ENCODE measurements at places on chromosomes 2 and 18.

DNA sequence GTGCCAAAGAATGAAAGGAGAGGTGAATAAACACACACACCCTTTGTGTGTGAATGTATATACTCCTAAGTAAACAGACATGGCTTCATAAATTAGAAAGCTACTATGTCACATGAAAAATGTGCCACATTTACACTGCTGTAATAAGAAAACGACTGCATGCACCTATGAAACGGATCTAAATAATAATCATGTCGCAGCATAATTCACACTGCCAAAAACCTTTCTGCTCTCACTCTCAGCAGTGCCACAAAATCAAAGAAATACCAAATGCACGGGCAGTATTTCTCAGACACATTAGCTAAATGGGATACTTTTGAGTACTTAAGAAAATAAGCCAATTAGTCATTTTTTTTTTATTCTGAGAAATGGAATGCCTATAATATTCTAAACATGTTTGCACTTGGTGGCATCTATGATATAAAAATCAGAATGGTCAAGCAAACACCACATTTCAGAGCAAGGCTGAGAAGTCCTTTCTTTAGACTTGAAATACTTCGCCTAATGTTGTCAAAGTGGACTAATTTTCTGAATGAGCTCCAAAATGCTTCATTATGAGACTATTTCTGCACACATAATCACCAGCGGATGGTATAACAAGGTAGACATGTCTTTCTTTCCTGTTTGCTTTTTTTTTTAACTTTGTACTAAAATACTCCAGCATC, 6.6 kb downstream of the BCL11A start:
- no peak for DNase-seq

DNA sequence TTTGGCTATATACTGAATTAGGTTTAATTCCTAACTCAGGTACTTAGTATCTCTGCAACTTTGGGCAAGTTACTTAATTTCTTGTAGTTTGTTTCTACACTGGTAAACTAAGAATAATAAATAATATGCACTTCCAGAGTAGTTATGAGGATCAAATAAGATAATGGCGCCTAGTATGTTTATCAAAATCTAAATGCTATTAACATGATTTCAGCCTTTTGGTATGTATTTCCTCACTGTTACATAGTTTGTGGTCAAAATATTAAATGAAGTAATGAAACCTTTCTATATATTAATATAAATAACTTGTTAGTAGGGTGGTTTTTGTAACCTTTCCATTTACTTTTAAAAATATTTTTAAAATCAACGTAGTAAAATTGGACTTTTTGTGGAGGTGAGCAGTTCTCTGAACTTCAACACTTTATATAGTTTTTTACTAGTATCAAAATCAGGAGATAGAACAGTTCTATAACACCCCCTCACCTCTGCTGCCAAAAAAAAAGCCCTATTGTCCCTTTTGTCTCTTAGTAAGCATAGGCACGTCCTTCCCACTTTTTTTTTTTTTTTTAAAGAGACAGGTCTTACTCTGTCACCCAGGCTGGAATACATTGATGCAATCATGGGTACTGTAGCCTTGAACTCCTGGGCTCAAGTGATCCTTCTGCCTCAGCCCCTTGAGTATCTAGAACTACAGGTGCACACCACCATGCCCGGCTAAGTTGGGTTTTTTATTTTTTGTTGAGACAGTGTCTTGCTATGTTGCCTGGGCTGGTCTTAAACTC, 44.8 kb downstream of the RAB3GAP1 start:
- no peak for DNase-seq

- no peak for DNase-seq
These were observed 86.4 kb upstream of the RMDN2 start for GRCh38 chr2:37838541-37839167.

GRCh38 chr2:191740759-191741158, 62.8 kb downstream of the NABP1 start:
- DNase-seq, result no peak

DNA sequence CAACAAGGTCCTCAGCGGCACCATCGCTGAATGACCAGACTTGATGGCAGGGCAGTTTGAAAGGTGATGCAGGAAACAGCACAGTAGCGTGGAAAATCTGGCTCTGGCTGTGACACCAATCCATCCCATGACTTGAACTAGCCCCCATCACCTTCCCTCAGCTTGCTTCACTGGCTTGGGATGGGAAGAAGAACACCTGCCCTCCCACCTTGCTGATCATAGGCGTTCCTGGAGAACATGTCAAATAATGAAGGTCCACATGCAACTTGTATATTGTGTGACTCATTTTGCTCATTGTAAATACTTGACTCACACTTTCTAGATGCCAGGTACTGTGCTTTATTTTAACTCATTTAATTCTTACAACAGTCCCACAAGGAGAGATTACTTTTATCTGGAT, 292.4 kb upstream of the SPRED2 start:
- no peak for DNase-seq

DNA sequence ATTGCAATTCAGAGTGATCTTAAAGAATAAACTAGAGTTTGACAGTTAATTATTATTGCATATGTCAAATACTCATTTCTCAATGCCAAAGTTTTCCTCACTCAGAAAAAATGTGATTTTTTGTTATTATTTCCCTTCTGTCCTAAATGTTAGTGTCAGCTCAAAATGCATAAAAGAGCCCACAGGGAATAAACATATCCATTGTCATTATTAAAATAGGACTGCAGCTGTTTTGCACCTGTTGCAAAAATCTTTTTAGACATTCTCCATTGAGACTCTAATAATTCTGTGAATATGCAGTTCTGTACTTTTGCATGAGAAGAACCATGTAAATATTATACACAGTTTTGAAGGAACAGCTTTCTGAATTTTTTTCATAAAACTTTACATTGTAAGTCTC, 540.0 kb upstream of the SLC39A10 start:
- DNase-seq, result no peak

DNA sequence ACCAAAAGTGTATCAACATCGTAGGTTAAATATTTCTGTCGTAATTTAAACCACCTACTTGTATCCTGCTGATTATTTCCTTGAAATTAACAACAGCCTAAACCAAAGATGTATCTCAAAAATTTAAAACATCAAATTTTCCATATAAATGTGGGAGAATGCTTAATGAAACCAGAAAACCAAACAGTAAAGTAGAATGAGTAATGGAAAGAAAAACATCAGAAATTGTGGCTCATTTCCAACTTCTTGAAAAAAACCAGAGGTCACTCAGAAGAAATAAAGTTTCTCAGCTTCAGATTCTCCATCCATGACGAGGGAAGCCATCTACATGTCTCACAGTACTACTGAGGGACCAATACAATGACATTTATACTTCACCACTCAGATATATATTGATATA, 296.5 kb downstream of the NOL4 start:
- no peak for DNase-seq

DNA sequence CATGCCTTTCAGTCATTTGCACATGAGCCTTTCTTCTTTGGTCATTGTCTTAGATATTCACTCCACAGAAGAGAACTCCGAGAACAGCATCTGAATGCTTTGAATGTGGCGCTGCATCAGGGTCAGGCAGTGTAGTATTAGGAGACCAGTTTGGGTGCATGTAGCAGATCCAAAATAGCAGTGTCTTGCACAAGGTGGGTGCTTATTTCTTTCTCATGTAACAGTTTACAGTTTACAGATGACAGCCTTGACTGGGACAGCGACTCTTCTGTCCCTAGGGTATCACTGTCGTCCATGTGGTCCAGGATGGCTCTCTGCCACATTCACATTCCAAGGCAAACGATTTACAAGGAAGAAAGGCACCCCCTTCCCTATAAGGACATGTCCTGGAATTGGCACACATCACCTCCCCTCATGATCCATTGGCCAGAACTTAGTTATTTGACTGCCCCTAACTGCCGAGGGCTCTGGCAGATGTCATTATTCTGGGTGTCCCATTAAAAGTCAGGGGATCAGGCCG, 101.0 kb downstream of the STPG4 start:
- DNase-seq, result no peak

- no peak for DNase-seq
These were observed 83.7 kb upstream of the B3GNT2 start for GRCh38 chr2:62112179-62112578.

- no peak for DNase-seq
These were observed 29.9 kb downstream of the IL18R1 start for GRCh38 chr2:102385522-102385921.

DNA sequence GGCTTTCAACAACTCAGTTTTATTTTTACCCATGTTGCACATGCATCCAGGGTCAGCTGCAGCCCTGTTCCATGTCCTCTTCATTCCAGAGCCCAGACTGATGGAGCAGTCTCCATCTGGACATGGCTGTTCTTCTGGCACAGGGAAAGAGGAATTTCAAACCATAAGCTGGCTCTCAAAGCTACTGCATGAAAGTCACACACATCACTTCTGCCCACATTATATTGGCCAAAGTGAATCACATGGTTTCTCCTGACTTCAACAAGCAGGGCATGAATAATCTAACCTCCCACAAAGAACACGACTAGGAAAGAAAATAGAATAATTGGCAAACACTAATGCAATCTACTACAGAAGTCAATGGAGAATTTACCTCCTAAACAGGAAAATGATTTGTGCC, 94.2 kb downstream of the FTCDNL1 start:
- DNase-seq, result no peak

DNA sequence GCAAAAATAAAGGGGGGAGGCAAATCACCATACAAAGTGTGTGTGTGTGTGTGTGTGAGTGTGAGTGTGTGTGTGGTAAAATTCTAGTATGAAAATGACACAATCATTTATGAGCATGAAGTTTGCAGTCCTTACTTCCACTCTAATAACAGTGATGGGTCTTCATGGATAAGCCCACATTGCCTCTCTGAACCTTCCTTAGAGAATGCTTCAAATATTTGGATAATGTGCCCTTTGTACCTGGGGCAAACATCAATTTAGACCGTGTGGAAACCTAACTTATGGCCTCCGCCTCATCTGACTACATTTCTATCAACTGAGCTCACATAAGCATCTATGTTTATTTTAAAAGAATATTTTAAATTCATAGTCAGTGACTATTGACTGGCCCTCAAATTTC, 3.7 kb downstream of the SCN9A start:
- no peak for DNase-seq

DNA sequence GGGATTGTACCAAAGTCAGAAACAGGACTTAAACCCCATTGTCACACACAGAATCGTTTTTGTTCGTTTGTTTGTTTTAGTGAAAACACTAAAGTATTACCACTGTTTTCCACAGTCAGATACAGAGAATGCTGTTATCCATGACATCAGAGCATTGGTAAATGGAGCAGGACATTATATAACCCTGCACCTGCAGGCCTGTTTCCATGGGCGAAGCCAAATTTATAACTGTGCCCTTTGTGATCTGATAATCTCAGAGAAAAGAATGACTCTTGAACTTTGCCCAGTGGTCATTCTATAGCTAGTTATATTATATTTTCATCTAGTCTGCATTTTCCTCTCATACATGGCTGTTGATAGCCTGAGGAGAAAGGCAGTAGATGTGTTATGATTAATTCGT, 217.6 kb downstream of the TMEM182 start:
- no peak for DNase-seq

DNA sequence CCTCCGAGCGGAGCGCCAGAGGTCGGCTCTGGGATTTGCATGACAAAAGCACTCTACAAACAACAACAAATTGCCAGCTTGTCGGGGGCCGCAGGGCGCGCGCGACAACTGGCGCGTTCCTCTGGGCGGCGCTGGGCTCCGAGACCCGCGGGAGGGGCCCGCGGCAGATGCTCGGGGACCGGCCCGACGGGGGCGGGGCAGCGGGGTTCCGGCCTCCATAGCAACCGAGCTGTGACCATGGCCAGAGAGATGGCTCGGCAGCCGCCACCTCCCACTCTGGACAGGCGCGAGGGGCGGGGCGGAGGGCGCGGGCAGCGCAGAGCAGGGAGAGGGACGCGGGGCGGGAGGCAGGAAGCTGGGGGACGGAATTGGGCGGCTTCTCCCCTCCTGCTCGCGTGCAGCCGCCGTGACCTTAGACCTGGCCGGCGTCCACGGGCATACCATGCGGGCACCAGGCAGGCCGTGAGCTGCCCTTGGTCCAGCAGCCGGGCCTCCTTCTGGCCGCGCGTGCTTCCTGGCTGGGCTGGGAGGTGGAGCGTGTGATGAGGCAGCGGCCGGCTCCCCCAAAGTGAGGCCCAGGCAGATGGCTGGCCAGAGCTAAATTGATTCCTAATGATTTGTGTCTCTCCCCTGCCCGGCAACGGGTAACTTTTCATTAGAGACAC, 171.5 kb downstream of the CELF4 start:
- no peak for DNase-seq

GRCh38 chr2:225429717-225430116, 30.2 kb downstream of the NYAP2 start:
- no peak for DNase-seq

DNA sequence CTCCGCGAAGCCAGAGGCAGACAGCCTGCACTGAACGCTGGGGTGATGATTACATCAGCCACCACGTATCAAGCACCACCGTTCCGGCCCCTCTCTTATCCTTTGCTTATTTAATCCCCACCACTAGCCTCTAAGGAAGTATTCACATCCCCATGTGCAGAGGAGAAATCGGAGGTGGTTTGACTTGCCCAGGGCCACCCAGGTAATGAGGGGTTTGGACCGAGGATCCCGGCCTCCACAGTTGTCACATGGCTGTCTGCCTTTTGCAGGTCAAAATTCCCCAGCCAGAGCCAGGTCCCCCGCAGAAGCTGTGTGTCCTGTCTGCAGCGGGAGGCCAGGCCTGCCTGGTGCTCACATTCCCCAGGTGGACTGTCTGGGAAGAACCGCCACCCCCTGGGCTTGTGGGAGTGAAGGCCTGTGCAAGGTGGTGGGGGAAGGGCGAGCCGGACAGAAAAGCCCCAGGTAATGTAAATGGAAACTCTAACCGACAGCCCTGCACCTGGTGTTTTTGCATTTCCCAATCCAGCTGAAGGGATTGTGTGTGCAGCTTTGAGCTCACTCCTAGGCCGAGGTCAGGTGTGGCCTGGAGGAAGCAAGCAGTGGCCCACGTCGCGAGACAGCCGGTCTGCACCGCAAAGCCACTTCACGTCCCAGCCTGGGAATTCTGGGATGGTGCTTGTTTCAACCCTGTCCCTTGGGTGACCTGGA, 108.5 kb upstream of the ID2 start:
- no peak for DNase-seq

- DNase-seq, result no peak
These were observed 53.9 kb downstream of the SPATS2L start for GRCh38 chr2:200360364-200360763.

DNA sequence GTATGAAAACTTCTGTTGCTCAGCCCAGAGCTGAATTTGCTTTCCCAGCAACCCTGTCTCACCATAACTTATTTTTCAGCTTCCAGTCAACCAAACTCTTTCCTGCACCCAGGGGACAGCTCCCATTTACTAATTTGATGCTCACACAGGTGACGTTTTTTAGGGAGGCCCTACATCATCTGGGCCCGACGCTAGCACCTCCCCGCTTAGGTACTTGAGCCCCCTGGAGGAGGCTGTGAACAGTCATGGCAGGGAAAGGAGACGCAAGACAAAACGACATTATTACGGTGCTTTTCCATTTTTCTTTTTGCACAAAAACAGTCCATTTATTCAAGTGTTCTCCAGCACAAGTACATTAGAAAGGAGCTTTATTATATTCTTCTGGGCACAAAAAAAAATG, 59.2 kb upstream of the POMC start:
- DNase-seq, result no peak
